ENCODE measurements at places on chromosomes 2 and 18. TPM values are rescaled to one million over a fixed set of nuclear protein-coding genes. Genes with fewer than 3 reads are reported as not detected.

The NOSTRIN gene
- 30.0 TPM for total RNA-seq

DNA sequence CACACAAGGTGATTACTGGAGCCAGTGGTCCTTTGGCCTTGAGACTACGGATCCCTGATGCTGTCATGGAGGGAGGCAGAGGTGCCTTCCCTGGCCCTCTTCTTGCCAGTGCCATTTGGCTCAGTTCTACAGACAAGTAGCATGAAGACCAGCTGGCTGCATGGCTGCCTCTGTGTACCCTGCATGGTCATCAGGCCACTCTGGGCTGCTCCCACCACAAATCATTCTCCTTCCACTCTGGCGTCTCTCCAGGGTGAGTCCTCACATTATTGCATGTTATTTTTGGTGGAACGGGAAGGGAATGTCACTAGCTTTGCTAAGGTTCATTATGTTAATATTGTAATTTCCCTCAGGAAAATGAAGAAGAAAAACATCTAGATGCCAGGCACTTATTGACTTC lies 229.8 kb downstream of the VAPA start:
- peak; percentile 82 for DNase-seq

DNA sequence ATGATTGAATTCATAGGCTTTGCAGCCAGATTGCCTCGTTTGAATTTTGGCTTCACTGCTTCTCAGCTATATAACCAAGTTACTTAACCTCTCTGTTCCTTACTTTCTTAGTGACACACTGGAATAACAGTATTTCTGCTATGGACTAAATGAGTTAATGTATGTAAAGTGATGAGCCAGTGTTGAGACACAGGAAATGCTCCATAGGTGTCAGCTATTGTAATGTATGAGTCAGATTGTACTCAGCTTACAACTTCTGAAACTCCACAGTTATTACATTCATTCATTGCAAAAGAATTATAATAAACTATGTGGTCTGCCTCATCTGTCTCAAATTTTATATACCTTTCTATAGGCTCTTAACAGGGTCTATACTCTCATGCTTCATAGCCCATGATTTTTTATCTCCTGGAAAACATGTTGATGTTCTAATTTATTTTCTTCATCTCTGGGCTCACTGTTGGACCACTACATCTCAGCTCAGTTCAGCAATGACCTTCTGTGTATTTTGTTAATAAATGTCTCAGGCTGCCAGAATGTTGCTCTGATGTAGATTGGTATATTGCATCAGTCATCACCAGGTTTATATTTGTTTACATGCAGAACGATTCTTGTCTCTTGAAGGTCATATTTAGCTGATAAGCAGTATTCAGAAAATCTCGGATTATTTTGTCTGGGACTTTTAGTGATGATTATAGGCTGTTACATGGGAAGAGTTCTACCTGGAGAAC lies 76.2 kb downstream of the MAP3K20 start:
- no peak for DNase-seq

DNA sequence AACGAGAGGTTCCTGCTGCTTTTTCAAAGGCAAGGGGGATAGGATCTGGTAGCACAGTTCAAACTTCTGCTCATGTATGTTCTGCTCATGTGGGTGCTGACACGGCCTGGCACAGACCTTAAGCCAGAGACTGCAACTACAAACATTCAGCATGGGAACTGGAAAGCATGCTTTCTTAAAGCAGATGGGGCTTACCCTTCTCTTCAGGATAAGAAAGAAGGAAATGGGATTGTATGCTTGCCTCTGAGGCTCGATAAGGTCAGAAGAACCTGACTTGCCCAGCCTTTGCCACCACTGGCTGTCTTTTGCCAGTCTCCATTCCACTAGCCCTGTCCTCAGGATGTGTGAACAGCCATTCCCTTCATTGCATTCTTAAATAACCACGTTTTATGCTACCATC lies 10.7 kb downstream of the DOCK10 start:
- no peak for DNase-seq

DNA sequence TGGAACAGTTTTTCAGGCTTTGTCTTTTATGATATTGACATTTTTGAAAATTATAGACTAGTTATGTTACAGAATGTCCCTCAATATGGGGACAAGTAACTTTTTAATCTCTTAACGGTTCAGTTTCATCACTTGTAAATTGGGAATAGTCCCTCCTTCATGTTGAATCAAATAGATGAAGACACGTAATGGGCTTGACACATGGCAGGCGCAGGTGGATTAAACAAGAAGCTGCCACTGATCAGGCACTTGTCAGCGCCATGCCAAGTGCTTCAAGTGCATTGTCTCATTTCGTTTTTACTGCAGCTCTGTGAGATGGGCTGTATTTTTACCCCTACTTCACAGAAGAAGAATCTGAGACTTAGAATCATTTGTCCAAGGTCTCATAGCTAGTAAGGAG lies 9.5 kb upstream of the SMAD4 start:
- DNase-seq = no peak

DNA sequence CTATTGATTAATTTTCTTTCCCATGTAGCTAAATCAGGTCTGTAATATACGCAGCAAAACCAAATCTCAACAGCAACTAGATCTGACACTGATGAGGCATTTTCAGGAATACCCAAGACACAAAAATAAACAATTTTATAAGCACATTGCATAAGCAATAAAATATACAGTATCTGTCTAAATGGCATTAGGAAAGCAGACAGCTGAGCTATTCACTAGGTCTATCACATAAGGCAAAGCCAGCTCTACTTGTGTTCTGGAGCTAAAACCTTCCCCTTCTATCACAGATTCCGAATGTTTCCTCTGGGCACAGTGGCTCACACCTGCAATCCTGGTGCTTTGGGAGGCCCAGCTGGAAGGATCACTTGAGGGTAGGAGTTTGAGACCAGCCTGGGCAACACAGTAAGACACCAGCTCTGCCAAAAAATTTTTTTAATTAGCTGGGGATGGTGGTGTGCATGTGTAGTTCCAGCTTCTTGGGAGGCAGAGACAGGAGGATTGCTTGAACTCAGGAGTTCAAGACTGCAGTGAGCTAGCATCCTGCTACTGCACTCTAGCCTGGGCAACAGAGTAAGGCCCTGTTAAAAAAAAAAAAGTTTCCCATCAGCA lies 21.1 kb downstream of the PTPN2 start:
- DNase-seq = no peak
